Renal pelvis (tissue), 12 donors: ENCODE measurements at places on chromosomes 12 and 14. TPM values are rescaled to one million over a fixed set of nuclear protein-coding genes. Genes with fewer than 3 reads are reported as not detected.

DNA sequence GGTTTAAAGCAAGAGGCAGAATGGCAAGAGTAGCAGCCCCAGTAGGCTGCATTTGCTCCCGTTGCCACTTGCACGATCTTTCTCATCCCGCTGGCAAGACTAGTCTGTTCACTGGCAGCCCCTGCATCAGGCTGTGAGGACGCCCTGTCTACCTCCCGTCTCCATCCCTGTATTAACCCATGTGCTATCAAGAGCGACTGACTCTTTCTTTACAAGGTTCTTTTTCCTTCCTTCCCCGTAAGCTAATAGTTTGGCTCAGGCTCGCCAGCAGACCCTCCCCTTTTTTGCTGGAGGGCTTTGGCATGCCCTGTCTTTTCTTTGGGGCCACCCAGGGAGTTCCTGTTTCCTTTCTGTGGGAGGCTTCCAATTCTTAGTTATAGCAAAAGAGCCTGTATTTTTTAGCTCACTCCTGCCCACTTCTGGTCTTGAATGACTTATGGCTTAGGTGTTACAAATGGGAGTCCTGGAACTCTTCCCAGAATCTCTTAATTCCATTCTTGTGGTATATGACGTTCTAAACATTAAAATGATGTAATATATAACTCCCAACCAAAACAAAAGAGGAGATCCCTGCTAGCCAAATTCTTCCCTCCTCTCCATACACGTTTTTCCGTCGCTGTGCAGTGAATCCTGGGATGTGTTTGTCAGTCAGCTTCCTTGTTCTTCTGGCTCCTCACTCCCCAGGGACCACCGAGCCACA lies 149.0 kb downstream of the PRKCH start:
- peak; percentile 44 for DNase-seq

The PRR13 gene
- polyA plus RNA-seq, result 172 TPM

The KIF5A gene
- 0.65 TPM for polyA plus RNA-seq

- no peak for DNase-seq
Measured at GRCh38 chr12:99042226-99042625, 397.1 kb downstream of the APAF1 start.

The TMED10 gene
- polyA plus RNA-seq, result 251 TPM

DNA sequence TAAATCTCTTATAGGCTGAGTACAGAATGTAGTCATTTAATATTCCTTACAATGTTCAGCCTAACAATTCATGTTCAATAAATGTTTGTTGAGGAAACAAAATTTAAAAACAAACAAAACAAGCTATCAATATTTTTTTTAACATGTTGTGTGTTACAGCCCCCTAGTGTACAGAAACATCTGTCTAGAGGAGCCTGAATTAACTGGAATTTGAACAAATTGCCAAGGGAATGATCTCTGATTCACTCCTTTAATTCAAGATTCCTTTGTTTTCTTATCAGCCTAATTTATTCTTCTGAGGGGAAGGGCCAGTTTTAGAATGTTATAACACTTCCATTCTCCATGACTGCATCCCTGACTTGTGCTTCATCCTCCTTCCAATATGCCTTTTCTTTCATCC lies 127.2 kb downstream of the CMAS start:
- no peak for DNase-seq

DNA sequence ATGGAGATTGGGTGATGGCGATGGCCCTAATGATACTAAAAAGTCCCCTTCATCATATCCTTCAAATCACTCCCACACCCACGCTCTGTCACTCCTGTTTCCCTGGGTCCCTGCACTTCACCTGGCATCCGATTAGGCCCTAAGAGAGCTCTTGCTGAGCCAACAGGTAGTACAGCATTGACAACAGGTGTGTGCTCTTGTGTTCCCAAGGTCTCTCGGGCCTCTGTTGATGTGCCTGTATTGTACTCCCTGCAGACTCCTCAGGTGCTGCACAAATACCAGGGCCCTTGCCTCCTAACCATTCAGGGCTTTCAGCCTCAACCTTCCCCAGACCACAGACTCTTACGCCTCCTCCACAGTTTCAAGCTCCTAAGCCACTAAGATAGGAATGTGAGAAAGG lies 25.8 kb upstream of the VDR start:
- no peak for DNase-seq
